ENCODE measurements at places on chromosomes 16 and 17.

DNA sequence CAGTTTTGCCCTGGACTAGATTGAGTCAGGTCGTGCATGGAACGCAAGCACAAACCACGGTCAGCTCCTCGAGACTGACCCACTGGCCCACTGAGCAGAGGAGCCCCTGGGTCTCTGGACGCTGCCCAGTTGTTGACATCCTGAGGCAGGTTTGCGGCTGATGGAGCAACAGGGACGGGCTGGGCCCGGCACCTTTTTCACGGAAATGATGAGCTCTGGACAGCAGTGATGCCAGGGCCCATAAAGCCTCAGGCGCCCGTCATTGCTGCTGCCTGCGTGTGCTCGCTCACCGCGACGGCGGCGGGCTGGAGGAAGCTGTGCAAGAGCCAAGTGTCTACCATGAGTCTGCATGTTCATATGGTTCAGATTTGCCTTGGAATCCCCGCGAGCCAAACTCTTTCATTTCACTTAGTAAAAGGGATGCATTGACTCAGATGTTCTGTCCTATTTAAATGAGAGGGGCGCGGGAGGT is 30.8 kb upstream of the CRISPLD2 start:
- no peak for DNase-seq

- no peak for DNase-seq
These were observed 17.1 kb upstream of the PHB1 start for GRCh38 chr17:49431743-49432142.

- no peak for DNase-seq
These were observed 15.9 kb downstream of the SOX9 start for GRCh38 chr17:72136692-72137091.

DNA sequence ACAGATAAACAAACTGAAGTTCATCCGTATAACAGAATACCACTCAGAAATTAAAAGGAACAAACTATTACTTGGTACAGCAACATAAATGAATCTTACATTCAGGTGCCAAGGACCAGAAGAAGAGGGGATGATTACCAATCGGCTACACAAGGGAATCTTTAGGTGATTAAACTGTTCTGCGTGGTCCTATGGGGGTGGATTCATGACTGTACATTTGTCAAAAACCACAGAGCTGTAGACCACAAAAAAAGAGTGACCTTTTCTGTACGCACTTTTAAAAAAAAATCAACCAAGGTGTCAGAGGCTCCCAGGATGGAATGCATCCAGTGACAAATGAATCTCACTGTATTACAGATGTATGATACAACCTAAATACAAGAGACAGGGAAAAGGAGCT is 110.8 kb downstream of the CDYL2 start:
- no peak for DNase-seq

- DNase-seq: no peak
These were observed 29.0 kb upstream of the SSTR2 start for GRCh38 chr17:73135766-73136165.

- peak; percentile 98 for DNase-seq
These were observed 805 bp upstream of the ORAI3 start for GRCh38 chr16:30947859-30948666.

GRCh38 chr16:22631264-22631663 is 120.6 kb downstream of the NPIPB5 start:
- no peak for DNase-seq

DNA sequence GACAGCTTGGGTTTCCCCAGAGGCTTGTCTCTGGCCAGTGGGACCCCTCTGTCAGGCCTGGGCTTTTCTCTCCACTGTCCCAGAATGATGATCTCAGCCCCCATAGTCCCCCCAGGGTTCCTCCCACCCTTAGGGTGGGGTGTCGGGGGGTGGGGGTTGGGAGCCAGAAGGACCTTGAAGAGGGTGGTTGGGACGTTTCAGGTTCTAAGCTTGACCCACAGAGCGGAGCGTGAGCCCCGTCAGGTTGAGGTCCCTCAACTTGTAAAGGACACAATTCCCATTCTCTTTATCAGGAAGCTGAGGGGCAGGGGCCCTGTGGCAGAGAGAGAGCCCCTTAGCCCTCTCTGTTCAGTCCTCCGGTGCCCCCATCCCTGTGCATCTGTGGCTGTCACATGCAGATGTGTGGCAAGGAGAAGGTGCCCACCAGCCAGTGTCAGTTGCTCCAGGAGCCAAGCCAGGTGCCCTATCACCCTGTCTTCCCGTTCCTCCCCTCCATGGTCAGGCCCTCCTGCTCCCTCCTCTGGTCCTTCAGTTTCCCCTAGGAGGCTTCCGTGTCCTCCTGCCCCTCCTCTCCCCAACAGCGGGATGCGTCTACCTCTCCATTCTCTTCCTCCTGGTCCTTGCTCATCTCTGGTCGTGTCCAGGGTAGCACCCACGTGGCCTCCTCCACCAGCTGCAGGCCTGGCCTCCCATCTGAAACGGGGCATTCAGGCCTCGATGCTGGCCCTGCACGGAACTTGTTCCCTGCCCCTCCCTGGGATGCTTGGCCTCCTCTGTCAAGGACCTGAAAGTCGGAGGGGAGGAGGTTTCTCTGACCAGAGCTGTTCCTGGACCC is 1.5 kb upstream of the NTN3 start:
- DNase-seq: no peak

DNA sequence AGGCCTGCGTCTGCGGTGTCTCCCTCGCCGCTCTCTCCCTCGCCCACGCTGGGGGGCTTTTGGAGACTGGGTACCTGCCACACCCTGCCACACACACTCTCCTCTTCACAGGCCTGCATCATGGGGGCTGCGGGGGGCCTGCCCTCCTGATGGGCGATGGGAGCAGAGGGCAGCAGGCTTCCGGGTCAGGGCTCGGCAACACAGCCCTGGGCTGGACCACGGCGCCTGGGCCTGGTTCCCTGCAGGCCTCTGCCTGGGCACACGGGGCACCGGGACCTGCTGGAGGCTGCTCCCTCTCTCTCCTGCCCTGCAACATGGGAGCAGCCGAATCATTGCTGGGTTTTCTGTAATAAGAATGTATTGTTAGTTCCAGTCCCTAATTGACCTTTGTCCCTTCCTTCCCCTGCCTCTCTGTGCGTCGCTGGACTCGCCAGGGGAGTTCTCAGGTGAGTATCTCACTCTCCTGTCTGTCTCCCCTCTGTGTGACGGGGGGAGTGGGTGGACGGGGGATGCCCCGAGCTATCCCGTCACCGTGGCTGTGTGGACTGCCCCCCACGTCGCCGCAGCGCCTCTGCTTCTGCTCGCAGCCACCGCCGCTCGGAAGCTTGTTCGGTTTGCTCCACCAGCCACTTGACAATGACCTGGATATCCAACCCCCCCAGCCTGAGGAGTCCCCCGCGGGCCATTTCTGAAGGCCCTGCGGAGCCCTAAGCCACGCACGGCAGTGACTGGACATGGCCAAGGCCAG is 13.5 kb downstream of the NME3 start:
- no peak for DNase-seq

DNA sequence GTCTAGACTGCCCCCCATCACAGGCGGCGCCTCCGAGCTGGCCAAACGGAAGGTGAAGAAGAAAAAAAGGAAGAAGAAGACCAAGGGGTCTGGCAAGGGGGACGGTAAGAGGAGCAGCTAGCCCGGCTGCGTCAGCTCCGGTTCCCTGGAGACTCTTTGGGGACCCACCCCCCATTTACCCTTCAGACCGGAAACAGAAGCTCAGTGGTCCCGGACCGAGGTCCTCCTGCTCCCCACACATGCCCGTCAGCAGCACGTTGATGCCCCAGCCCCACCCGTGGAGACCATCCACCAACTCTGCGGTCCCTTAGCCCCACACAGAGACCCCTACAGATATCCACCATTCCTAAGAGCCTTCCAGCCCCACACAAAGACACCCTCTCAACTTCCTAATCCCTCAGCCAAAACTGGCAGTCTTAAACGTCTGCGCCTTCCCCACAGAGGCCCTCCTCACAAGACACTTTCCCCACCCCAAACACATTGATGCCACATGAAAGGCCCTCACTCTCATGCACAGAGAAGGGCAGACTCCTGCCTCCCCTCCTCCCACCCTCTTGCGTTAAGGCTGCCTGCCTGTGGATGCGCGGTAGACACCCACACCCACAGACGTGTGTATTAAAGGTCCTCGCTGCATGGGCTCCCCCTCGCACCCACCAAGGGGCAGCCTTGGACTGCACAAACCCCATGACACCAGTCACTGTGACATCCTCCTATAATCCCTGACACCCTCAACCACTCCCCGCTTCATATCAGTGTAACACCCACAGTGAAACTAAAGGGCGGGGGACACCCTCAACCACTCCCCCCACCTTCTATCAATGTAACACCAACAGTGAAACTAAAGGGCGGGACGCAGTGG is 58.2 kb upstream of the RPH3AL start:
- no peak for DNase-seq

DNA sequence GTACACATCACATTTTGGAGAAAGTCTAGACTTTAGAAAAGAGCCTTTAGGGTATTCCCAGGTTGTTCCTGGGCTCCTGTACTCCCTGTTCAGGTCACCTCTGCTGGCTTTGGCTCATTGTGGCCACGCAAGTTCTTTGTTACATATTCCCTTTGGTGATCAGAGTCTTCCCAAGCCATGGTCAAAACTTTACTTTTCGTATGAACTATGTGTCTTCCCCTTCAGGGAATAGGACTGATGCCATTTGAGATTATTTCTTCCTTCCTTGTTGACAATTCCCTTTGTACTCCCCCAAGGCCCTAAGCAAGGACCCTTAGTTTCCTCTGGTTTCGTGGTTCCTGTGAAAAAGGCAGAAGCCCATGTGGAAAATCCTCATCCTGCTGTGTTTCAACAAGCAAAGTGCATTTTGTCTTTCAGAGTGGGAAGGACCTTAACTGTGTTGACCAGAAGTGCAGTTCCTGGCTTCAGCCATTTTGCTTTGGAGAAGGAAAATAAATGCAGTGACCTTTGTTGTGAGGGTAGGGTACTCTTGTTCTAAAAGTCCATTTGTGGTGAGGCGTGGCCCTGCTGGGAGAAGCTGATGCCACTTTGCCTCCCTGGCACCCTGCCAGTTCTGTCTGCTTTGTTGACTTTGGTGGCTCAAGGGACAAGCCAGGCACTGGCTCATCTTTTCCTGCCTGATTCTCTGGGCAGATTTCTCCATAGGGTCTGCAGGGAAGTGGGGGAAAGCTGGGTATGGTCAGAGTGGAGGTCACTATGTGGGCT is 55.1 kb downstream of the ZNRF1 start:
- DNase-seq: no peak

DNA sequence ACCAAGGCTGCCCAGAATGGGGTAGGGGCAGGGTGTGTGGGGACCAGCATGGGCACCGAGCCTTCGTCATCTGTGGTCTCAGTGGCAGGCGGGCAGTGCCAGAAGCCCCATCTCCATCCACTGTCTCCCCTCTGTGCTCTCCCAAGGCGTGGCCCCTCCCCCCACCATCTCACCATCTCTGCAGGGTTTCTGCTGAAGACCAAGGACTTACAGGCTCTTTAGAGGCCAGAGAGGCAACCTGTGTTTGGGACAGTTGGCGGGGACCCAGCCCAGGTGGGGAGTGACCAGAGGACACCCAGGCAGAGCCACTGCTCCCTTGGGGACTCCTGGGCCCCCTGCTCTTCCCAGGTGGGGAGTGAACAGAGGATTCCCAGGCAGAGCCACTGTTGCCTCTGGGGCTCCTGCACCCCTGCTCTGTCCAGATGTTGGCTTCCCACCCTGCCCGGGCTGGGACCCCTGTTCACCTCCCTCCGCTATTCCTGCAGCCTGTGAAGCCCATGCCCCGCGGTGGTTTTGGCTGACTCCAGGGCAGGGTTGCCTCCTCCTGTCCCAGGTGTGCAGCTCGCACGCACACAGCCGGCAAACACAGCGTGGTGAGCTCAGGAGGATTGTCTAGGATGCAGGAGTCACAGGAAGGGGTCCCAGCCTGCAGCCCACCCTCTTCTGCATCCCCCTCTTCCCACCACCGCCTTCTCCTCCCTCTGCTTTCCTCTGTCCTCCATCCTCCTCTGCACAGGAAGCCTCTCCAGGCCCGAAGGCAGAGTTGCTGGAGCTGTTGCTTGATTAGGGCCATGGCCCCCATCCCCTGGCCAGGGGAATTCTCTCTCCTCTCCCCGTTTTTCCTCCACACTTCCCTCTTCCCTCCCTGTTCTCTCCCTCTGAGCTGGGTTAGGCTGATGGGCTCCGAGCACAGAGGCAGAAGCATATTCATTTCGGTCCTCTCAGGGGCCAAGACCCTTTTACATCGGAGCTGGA is 45.0 kb downstream of the SLC7A5 start:
- DNase-seq: no peak

DNA sequence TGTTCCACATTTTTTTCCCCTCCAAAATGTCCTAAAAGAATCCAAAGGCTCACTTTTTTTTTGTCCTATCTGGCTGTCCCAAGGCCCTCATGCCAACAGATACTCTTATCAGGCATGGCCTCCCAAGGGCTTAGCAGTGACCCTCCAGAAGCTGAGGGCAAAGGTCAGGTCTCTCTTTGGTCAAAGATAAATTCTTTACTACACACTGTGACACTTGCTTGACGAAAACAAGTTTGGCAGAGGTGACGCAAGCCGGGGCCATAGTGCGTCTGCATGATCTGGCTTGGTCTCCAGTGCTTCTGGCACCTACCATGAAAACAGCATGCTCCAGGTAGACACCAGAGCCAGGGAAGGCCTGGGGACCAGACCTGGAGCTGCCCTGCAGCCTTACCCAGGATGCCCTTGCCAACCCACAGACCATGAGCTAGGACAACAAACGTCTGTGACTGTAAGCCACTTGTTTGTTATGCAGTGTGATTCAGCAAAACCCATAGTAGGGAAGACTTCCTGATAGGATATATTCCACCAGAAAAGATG is 48.5 kb upstream of the IRF8 start:
- DNase-seq: no peak

DNA sequence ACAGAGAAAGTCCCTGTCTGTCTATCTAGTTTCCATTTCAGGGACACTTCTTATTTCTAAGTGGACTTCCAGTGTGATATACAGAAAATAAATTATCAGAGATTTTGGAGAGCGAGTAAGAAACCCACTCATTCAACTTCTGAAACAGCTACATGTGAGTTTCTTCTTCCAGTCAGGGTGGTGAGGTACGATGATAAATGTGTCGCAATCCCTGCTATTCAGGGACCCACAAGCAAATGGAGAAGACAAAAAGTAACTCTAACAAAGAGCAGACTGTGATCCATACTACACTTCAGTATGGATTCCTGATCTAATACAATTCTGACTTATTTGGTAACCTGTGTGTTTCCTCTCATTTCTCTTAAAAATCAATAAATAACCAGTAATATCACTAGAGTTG is 16.8 kb downstream of the CNTNAP4 start:
- DNase-seq: no peak

DNA sequence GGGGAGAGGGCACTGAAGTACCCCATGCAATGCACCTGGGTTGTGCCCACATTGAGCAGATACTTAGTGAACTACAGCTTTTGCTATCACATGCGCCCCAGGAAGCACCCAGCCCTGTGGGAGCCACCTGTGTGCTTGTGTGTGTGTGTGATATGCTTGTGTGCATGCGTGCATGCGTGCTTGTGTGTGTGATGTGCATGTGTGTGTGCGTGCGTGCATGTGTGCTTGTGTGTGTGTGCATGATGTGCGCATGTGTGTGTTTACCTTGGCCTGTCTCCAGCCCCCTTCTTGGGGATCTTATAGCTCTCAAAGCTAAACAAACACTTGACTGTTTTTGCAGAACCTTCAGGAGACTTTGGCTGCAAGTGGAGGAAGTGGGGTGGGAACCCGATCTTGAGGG is 841 bp downstream of the C16orf89 start:
- DNase-seq: no peak

GRCh38 chr16:457732-458400 is 32.4 kb downstream of the RAB11FIP3 start:
- no peak for DNase-seq

All from nephron progenitor cell (in vitro differentiated cells).